NCI-H446 treated with DMSO at 0.1 percent for 48 hours (cell line): ENCODE measurements at places on chromosomes 5 and 9.

DNA sequence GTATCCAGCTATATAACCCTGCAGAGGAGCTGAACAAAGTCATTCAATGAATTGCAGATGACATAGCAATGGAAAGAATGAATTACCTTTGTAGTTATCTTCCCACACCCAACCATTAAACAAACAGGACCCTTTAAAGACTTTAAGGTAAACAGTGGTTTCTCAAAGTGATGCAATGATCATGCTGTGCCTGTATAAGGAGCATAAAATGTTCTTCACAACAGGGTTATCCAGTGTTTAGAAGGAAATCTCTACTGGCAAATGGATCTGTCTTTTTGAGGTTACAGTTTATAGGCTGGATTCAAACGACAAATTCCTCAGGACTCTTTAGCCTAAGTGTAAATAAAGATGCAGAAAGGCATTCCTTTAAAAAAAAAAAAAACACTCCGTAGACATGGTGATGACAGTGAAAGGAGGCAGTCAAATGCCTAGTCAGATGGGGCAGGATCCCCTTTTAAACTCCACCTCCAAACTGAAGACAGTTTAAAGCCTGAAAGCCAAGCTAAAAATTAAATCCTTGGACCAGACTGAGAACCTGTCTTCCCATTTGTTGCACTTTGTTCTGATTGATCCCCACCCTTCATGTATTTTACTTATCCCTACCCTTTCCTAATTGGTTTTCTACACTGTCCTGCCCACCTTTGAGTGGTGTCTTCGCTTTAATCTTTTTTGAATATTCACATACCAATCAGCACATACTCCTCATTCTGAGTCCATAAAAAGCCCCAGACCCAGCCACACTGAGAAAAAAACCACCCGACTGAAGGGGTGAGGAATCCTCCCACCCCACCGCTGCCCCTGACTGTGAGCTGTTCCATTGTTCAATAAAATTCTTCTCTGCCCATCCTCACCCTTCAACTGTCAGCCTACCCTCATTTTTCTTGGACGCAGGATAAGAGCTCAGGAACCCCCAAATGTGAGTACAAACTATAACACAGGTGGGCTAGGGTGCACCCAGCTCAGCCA, 761.3 kb upstream of the DMAC1 start:
- no peak for DNase-seq

GRCh38 chr5:169950333-169950732, 30.0 kb downstream of the INSYN2B start:
- DNase-seq: no peak

GRCh38 chr9:70566066-70566465, 151.6 kb upstream of the KLF9 start:
- DNase-seq: no peak

GRCh38 chr5:31832966-31833365, 194.0 kb downstream of the PDZD2 start:
- no peak for DNase-seq

- no peak for DNase-seq
These were observed 68.7 kb upstream of the HAND1 start for GRCh38 chr5:154546719-154547118.

DNA sequence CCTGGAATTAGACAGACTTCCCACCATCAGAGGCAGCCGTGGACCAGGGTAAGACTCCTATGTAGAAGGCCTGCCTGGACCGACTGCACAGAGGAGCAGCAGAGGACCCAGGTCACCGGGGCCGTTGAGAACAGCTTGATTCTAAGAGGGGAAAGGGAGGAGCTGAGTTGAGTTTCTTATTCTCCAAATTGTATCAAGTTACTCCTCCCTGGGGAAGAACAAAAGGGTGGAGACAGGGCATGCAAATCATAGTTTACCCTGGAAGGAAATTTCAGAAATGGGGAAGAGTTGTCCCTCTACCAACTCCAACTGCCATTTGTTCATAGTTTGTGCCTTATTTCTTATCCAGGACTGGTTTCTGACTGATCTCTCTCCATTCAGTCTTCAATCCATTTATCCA, 20.9 kb upstream of the SLC31A2 start:
- DNase-seq: no peak

DNA sequence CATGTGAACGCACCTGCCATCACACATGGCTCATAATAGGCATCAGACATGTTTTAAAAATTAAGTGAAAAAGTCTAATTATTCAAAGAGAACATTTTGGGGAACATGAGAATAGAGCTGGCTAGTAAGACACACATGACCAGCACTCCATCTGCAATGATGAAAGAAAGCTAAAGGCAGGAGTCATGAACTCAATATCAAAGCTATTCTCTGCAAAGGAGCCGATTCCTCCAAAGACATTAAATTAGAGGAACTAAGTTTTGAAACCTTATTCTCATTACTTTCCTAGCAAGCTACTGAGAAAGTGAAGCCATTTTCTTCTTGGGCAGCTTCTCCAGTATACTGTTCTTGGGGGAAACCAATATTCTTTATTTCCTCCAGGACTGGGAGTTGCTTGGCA, 172.0 kb downstream of the CRB2 start:
- DNase-seq: no peak

DNA sequence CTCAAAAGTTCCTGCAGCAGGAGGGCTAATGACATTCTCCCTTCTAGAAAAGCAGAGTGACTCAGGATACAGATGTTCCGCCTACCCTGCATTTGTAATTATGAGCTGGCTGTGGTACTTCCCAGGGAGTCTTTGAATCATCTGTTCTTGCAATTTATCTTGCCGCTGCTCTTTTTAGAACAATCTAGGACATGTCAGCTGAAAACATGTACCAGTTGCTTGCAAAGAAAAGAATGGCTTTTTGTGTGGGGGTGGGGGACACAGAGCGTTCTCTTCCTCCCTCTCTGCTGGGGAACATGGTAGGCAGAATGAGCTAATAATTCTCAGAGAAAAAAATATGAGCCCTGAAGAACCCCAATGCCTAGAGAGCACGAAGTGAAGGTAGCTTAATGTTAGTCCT, 51.7 kb upstream of the TUT7 start:
- DNase-seq: no peak

DNA sequence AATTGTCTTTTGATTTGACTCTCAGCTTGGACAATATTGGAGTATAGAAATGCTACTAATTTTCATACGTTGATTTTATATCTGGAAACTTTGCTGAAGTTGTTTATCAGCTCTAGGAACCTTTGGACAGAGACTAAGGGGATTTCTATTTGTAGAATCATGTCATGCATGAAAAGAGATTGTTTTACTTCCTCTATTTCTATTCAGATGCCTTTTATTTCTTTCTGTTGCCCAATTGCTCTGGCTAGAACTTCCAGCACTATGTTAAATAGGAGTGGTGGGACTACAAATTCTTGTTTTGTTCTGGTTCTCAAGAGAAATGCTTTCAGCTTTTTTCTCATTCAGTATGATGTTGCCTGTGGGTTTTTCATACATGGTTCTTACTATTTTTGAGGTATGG, 112.8 kb upstream of the CDH12 start:
- DNase-seq: no peak

- DNase-seq: peak; percentile 93
These were observed at the start of gene GLDC for GRCh38 chr9:6645355-6646292. GLDC (minus strand) TSS chr9:6645729; CDS start chr9:6645499, 230 bp downstream.

GRCh38 chr5:39654715-39655114, 229.9 kb upstream of the DAB2 start:
- DNase-seq: no peak

DNA sequence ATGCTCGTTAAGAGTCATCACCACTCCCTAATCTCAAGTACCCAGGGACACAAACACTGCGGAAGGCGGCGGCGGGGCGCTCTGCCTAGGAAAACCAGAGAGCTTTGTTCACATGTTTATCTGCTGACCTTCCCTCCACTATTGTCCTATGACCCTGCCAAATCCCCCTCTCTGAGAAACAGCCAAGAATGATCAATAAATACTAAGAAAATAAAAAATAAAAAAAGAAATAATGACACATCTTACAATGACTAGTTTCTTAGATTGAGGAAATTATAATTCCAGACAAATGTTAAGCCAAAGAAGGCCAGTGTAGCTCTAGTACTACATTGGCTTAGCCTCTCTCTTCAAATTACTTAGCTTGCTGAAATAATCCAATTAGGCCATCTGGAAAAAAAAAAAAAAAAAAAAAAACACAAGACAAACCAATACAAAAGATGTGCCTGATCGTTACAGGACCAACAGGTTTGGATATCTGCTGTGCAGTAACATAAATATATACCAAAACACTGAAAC, 58.0 kb downstream of the ANXA2R start:
- DNase-seq: no peak

GRCh38 chr9:37339923-37340322, 82.6 kb upstream of the GRHPR start:
- DNase-seq: no peak

DNA sequence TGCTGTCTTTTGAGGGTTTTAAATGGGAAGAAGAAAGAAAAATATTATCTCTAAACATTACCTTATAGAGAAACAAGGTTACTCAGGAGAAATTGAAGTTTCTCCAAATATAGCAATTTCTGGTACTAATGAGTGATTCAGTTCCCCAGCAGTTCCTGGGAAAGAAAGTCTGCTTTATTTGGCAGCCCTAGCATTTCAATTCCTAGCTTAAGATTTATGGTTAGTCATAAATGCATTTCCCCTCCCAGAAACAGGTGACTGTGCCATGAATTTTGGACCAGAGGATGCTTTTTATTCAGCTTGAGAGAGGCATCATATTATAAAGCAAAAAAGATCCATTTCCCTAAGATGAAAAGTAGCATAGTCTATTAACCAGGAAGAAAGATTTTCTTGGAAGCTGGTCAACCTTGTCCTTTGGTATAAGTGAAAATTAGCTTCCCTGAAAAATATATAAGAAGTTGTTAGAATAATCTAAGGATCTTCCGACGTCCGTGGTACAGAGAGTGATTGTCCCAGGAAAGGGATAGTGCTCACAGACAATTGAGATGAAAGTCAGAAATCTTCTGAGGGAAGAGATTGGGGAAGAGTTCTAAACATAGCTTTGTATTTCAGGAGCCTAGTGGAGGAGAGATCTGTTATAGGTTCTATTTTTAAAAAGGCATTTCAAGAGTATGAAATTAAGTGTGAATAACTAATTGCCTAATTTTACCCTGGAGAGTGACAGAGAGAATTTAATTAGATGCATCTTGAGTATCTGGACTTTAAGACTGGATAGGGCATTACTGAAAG, 164.9 kb downstream of the ESM1 start:
- no peak for DNase-seq

DNA sequence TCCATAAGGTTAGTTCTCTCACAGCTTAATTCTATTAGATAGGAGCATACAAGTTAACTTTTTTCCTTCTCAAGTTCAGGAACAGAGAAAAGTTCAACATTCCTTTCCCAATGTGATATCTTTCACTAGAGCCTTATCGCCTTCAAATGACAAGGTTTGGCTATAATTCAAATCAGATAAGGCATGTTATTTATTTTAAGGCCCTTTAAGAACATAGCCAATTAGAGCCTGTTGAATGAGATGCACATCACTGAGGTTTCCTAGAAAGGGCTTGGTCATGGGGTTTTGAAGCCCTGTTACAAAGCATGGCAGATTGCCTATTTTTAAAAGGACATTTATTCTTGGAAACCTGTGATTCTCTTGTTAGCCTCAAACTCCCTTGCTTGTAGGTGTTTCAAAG, 123.4 kb downstream of the BASP1 start:
- DNase-seq: no peak

- no peak for DNase-seq
These were observed 64.7 kb downstream of the WWC1 start for GRCh38 chr5:168356171-168356570.

DNA sequence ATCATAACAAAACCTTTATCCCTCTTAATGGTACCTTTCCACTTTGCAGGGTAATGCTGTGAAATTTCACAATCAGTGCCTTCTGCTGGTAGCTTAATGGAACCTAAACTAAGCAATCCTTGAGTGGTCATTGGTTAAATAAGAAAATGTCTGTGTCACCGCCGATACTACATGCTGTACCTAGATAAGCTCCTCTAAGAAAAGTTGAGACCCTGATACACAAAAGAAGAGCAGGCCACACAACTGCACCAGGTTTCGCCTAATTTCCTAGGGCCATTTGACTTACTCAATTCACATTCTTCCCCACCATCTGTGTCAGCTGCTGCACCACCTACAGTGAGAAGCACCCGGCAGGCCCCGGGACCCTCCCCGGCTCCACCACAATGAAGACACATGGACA, 9.0 kb upstream of the EDF1 start:
- DNase-seq: no peak

GRCh38 chr9:10036095-10036494, 576.7 kb downstream of the PTPRD start:
- no peak for DNase-seq

DNA sequence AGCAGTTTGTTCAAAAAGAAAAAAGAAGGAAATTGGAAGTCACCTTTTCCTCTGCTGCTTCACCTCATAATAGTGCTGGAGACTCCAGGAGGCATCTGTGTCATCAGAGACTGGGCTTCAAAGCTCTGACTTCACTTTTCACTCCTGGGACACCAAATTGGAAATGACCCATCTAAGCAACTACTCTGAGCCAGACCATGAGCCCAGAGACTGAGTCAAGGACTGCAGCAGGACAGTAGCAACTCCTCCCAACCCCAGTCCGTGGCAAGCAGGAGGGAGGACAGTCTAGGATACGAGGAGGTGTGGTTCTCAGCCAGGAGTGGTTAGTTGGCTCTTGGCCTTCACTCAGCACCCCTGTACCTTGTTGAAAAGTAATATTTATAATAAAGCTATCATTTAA, 131.5 kb downstream of the INSYN2B start:
- no peak for DNase-seq

- DNase-seq: no peak
These were observed 159.7 kb upstream of the RAPGEF1 start for GRCh38 chr9:131899296-131900228.

GRCh38 chr9:75146229-75146628, 57.9 kb downstream of the OSTF1 start:
- no peak for DNase-seq

- DNase-seq: no peak
These were observed 370.3 kb upstream of the IRX1 start for GRCh38 chr5:3225201-3225960.

DNA sequence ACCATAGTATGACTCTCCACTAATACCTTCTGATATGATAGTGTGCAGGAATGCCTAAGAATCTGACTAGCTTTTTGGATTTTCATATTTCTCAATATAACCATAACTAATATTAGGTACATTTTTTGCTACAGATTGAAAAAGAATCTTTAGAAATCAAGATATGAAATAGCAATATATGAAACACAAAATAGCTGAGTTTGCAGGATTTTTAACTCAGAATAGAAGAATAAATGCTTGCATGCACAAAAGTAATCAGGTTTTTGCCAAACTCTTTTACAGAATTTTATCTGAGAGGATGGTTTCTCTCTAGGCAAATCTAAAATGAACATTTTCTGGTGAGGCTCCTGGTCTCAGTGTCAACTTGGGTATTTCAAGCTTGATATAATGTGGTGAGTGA, 402.6 kb downstream of the TMEM232 start:
- DNase-seq: no peak

- DNase-seq: no peak
These were observed 1309.1 kb upstream of the DMAC1 start for GRCh38 chr9:9108641-9109040.
